ENCODE measurements at places on chromosomes 16 and 17. TPM values are rescaled to one million over a fixed set of nuclear protein-coding genes. Genes with fewer than 3 reads are reported as not detected.

ZC3H7A gene
- 34.2 TPM for total RNA-seq

GRCh38 chr17:13099089-13099735 lies 81.4 kb upstream of the ELAC2 start:
- no peak for DNase-seq

CMTM1 gene
- total RNA-seq = 1.5 TPM

NXPH3 gene
- 1.5 TPM for total RNA-seq

- no peak for DNase-seq
Measured at GRCh38 chr16:76668207-76668725, 391.1 kb downstream of the CNTNAP4 start.

DNA sequence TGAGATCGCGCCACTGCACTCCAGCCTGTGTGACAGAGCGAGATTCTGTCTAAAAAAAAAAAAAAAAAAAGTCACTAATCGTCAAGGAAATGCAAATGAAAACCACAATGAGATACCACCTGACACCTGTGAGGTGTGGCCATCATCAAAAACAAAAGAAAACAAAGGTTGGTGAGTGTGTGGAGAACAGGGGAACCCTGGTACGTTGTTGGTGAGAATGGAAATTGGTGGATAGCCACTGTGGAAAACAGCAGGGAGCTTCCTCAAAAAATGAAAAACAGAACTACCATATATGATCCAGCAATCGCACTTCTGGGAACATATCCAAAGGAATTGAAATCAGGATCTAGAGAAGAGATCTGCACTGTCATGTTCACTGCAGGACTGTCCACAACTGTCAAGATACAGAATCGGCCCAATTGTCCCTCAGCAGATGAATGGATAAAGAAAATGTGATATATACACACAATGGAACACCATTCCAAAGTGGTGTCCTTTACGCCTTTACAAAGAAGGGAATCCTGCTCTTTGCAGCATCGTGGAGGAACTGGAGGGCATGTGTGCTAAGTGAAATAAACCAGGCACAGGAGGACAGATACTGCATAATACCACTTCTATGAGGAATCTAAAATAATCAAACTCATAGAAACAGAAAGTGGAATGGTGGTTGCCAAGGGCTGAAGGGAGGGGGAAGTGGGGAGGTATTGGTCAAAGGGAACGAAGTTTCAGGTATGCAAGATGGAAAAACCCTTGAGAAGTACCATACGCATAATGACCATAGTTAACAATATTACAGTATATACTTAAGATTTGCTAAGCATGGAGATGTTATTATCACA lies 63.5 kb upstream of the PLCG2 start:
- no peak for DNase-seq

- DNase-seq = no peak
Measured at GRCh38 chr17:20218272-20218671, 209.1 kb downstream of the SPECC1 start.
